ENCODE measurements at places on chromosomes 3 and 15.

DNA sequence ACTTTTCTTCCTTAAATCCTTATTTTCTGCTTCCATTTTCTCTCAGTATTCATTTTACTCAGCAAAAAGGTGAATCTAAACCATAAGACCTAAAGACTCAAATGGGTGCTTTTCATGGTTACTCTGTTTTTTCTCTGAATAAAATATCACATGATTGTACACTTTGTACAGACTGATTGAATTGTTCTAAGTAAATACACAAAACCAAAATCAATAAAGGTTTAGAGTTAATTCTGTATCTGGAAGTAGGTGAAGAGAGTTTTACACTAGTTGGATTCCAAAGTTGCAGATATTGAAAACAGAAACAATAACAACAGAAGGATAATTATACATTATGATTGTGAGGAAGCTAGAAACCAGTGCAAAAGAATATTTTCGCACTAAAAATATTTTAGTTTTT, 546.2 kb downstream of the TUSC7 start:
- DNase-seq = no peak

- DNase-seq = peak; percentile 13
Measured at GRCh38 chr3:104281713-104282112, 1085.0 kb upstream of the ALCAM start.

DNA sequence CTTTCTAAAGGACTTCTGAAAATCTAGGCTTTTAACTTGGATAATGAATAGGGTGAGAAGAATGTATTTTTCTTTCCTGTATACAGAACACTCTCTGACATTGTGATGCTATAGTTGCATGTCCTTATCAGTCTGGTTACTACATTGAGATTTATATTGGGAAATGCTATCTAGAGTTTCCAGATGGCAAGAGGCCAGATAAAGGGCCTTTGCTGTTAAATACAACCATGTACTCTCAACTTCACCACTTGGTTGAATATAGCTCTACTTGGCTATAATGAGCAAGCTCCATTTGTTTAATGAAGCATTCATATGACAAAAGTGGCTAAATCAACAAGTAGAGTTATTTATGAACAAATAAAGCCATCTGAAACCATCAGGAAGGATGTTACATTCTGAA, 91.0 kb downstream of the IGSF11 start:
- DNase-seq = peak; percentile 10

DNA sequence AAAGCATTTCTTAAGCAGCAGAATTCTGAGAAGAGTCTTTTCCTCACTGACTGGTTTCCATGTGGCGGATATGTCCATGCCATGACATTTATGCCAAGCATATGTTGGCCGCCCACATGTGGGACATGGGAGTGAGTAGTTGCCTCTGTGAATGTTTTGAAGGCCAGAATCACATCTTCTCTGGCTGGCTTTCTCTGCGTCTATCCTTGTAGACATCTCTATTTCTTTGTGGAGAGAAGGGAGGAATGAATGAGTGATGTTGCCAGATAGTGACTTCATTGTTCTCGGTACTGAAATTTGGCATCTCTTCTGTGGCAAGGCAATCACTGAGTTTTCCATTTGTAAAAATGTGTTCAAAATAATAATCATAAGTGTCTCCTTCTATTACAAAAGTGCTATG, 316.0 kb downstream of the CLSTN2 start:
- DNase-seq = no peak

DNA sequence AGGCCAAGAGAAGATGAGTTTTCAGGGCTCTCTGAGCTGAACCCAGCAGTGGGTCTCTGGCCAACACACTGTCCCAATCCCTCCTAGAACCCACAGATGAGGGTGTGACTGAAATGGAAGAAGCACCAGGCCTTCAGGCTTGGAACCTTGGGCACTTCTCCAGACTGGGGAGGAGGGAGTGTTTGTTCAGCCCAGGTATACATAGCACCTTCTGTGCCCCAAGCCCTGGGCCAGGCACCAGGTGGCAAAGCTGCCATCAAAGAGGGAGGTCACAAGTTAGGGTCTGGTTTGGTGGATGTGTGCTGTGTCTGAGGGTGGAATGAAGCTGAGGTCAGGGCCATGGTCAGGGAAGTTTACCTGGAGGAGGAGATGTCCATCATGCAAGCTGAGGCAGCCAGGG, 15.8 kb upstream of the RHO start:
- DNase-seq = no peak

GRCh38 chr15:69524296-69524695, 71.7 kb downstream of the RPLP1 start:
- DNase-seq = no peak

- peak; percentile 63 for DNase-seq
Measured at GRCh38 chr3:152177757-152178156, 91.0 kb upstream of the MBNL1 start.

GRCh38 chr15:90036343-90036742, 35.2 kb downstream of the ZNF710 start:
- DNase-seq = no peak

GRCh38 chr15:46410705-46411104, 775.9 kb downstream of the SQOR start:
- no peak for DNase-seq

DNA sequence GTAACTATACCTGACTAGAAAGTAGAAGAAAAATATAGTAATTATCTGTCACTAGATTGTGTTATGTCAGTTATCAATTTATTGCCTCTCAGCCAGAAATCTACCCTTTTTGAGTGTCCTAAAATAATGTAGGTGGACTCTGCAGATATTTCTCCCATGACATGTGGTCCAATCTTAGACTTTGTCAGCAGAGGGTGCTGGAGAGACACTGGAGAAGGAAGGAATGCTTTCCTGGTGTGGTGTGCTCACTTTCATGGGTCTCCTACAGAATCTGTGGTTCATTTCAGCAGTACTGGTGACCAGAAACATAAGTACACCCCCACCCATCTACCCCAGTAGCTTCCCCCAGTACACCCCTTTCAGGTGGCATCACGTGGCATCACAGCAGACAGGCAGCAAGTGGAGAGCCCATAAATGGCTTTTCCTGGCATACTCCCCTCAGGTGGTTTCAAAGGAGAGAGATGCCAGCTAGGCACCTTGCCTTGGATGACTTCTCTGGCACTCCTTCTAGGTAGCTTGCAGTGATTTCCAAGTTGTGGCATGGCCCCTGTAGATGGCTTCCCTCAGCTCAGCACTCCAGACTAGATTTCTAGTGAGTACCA, 114.7 kb downstream of the GADL1 start:
- DNase-seq = peak; percentile 33

DNA sequence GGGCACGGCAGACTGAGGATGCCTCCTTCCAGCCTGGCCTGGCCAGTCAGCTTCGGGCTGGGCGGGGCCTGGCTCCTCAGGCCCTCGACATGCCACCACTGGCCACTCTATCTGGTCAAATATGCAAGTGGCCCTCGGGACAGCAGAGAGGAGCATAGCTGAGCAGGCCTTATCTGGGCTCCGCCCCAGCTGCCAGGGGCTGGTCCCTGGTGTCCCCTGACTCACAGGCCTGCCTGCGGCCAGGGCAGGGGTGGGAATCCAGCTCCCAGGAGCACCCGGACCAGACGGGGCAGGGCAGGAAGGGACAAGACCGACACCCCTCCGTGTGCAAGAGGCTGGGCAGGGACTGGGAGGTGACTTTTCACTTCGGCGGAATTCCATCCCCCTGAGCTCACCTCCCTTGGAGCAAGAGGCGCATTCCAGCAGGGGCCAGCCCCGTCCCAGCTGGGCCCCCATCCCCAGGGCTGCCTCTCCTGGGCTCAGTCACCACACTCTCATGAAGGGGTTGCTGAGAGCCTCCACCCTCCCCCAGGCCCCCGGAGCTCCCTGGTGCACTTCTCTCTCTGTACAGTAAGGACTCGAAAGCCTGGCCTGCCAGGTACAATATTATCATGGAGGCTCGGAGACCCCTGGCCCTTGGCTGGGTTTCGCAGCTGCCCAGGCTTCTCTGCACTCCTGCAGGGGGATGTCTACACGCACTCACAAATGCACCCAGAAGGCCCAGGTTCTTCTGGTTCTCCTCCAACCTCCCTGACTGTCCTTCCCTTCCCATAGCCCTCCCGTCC, 29.5 kb downstream of the WNT7A start:
- DNase-seq = no peak

GRCh38 chr3:7789324-7789723, 712.3 kb upstream of the LMCD1 start:
- DNase-seq = no peak

GRCh38 chr3:23553353-23553752, 252.4 kb upstream of the UBE2E1 start:
- no peak for DNase-seq

GRCh38 chr3:180267202-180267843, 230.6 kb upstream of the PEX5L start:
- DNase-seq = no peak

- no peak for DNase-seq
Measured at GRCh38 chr3:116164039-116164438, 281.2 kb downstream of the LSAMP start.

- no peak for DNase-seq
Measured at GRCh38 chr3:12578742-12579141, 21.9 kb downstream of the MKRN2 start.

GRCh38 chr3:170338690-170339340, 18.7 kb upstream of the SKIL start:
- DNase-seq = no peak

DNA sequence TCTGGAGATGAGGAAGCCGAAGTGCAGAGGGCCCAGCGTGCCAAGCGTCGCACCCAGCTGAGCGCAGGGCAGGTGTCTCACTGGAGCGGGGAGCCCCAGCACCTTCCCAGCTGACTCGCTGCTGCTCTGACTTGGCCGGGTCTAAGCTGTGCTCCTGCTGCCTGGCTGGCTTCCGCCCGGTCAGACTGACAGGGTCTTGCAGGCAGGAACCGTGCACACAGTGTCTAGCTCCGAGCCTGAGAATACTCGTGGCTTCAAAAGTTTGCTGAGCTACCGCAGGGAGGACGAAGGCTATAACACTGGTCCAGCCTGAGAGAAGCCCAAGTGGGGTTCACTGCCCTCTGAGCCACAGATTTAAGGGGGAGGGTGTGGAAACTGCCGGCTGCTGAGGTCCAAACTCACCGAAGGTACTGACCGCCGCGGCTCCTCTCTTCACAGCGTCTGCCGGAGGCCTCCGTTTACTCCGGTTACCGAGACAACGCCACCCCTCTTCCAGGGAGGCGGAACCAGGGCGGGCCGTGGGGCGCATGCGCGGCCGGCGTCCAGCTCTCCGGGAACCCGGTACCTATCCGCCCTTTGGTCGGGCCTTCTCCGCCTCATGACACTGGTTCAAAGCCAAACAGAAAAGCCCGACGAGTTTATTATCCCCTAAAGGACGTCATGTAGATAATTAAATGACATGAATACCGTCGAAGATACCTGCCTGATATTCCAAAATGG, at the start of gene CFAP44:
Gene CFAP44, minus strand, starts transcription at position 443 of the 720 bp plus-strand sequence. CDS start 7,829 bp downstream, outside the sequence.
- DNase-seq = peak; percentile 67

- no peak for DNase-seq
Measured at GRCh38 chr3:114307832-114308231, 14.0 kb downstream of the TIGIT start.

DNA sequence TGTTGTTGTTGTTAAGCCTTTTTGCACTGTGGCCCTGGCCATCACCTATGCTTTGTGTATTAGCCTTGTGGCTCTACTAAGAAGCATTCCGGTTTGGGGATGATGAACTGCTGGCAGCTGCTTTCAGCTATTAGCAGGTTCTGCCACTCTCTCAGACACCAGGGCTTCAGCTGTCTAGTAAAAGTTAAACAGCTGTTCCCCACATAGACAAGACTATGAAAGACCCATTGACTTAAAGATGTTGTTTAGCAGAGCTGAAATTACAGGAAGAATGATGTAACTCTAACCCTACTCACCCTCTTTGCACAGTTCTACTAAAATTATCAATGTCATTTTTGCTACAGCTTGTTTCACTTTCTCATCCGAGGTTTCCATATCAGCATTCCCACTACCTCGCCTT, 131.2 kb upstream of the CGNL1 start:
- peak; percentile 19 for DNase-seq

DNA sequence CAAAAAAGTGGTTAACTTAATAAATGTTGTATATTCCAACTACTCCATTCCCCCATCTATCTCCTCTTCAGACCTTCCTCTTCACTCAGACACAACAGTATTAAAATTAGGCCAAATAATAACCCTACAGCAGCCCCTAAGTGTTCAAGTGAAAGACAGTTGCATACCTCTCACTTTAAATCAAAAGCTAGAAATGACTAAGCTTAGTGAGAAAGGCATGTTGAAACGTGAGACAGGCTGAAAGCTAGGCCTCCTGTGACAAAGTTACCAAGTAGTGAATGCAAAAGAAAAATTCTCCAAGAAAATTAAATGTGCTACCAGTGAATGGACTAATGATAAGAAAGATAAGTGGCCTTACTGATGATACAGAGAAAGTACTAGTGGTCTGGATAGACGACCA, 71.7 kb downstream of the ANKRD28 start:
- peak; percentile 24 for DNase-seq

DNA sequence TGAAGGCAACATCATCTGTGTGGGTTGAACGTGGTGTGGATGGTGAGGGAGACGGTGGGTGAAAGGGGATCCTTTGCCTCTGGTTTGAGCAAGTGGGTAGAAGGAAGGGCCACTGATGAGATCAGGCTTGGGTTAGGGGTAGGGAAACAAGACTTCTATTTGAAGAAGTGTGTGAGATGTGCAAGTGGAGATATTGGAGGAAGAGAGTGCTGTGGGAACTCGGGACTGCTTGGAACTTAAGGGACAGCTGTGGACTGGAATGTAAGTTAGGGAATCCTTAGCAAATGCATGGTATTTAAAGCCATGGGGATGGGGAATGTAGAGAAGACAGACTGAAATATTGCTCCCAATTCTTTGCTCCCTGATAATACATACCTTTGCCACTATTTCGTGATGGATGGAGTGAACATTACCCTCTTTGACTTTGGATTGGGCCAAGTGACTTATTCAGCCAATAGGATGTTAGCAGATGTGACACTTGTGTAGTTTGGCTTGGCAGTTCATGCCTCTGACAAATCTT, 30.2 kb upstream of the AMOTL2 start:
- no peak for DNase-seq

DNA sequence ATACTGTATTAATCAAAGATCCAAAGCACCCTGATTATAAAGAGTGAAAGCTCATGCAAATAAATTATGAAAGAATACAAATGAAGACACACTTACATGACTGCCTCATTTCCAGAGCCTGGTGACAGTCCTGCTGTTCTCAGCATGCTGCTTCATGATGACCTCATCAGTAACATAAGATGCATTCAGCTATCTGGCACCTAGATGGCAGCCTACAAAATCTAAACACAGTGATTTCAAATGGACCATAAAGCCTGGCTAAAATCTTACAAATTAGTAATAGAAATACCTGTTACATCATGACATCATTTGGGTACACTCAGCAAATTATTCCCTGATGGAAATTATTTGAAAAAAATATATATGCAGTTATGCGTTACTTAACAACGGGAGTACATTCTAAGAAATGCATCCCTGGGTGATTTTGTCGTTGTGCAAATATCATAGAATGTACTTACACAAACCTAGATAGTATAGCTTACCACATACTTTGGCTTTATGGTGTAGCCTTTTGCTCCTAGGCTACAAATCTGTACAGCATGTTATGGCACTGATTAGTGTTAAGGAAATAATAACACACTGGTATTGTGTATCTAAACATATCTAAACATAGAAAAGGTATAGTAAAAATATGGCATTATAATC, 207.2 kb downstream of the EPHA3 start:
- DNase-seq = peak; percentile 60

- DNase-seq = no peak
Measured at GRCh38 chr15:91465696-91466095, 365.6 kb downstream of the SV2B start.

- no peak for DNase-seq
Measured at GRCh38 chr3:144912968-144913367, 941.3 kb downstream of the DIPK2A start.
